ENCODE measurements at places on chromosomes 6 and 20.

DNA sequence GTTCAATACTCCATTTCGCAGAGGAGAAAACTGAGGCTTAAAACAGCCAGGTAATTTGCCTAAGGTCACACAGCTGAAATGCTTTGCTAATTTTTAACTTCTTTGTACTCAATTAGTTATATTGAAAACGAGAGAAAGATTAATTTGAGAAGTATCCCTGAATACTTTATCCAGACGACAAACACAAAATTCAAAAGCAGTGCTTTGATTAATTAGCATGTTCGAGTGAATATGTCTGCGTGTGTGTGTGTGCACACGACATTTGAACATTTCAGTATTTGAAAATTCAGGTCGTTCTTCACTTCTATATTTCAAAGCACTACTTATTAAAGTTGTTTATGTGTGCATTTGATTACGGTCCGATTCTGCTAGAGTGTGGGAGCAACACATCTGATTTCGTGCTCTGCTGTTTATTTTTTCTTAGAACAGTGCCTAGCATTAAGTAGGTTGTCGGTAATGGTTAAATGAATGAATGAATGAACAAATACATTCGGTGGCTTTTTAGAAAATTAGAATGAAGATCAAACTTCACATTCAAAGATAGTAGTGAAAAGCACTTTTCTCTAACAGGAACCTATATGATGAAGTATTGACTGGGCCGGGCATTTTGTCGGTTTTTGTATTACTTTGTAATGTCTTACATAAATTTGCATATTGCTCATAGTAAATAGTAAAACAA is 36.9 kb upstream of the SYNCRIP start:
- no peak for DNase-seq

- no peak for DNase-seq
Observed at GRCh38 chr6:156919814-156920369, 142.7 kb downstream of the ARID1B start.

DNA sequence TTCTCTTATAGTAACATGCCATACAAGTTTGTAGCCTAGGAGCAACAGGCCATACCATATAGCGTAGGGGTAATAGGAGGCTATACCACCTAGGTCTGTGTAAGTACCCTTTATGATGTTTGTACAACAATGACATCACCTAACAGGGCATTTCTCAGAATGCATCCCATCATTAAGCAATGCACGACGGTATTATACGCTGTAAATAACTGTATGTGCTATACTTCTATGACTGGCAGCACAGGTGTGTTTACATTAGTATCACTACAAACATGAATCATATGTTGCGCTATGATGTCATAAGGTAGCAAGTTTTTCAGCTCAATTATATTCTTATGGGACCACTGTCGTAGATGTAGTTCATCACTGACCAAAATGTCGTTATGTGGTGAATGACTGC is 31.0 kb downstream of the ADNP start:
- no peak for DNase-seq

DNA sequence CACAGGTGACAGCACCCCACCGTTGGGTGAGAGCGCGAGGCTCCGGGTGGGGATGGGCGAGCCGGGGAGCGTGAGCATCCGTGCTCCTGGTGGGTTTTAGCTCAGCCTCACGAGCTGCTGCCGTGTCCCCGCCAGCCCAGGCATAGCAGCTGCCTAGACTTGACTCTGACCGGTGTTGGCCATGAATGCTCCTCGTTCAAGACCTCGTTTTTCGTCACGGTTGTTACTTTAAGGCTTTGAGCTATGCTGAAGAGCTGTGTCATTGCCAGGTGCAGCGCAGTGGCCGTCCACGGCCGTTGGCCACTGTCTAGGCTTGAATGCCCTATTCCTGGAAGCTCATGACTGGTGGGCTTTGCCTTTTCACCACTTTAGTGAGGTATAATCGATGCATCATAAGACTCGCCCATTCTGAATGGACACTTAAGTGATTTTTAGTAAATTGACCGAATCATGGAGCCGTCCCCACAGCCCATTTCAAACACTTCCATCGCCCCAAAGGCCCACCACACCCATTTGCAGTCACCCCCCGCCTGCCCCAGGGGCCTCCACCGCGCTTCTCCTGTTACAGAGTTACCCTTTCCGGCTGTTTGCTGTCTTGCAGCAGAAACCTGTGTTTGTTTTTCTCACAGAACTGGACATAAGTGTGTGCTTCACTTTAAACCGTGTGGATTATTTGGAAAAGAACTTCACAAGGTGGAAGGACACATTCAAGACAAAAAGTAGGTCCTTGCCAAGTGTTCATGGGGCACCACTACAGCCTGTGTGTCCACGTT is 21.4 kb upstream of the ADRM1 start:
- DNase-seq = no peak

DNA sequence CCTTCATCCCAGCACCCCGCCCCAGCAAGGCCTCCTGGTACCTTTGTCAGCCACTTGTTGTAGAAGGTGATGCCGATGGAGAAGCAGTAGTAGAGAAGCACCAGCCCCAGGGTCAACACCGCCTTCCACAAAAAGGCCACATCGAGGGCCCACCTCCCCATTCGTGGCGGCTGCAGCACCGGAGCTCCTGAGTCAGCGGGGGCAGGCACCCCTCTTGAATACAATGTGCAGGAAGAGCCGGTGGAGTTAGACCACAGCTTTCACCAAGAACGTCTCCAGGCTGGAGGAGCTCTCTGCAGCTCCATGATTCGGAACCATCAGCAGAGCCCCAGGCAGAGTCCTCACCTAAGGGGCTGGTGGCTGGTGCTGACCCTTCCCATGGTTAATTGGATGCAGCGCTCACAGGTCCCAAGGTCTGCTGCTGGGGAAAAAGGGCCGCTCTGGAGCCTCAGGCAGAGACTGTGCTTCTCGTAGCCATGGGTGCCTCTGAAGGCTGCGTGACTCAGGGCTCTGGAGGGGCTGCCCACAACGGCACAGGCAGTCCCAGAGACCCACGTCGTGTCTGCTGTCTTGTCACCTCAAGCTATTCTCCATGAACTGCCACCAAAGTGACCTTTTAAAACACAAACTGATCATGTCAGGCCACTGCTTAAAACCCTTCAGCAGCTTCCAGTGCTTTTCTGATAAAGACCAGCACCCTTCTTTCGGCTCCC is 47.9 kb downstream of the ELMO2 start:
- no peak for DNase-seq

- no peak for DNase-seq
Observed at GRCh38 chr20:16314748-16315159, 258.5 kb downstream of the KIF16B start.

GRCh38 chr20:51400051-51400926 is 142.2 kb downstream of the NFATC2 start:
- no peak for DNase-seq

DNA sequence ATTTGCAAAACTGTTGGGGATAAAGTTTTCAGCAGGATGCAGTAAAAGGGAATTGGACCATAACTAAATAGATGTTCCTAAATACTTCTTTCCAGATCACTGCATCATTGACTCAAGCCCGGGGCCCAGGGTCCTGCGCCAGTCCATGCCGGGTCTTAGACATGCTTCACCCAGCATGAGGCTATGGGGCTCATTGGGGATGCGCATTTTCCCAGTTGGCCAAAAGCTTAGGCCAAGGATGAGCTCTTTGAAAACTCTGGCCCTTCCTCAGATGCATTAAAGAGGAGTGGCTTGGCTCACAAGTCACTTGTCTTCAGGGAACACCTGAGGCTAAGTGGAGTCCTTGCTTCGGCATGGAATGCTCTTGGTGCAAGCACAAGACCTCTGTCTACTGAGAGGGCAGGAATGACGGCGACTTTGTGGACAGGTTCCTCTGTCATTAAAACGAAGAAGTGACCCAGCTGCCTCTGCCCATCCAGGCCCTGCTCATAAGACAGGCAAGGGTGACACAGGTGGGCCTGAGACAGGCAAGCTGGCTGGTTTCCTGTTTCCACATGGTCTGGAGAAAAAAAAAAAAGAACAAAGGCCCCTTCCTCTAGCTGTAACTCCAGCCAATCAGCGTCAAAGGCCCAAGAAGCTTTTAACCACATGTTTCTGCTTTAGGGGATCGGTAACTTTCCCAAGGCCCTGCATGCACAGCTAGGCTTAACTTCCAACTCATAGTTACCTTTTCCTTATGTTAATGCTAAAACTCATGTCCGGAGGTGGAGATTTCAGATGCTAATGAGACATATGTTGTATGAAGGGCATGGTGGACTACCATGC is 81.4 kb upstream of the CDH4 start:
- no peak for DNase-seq

DNA sequence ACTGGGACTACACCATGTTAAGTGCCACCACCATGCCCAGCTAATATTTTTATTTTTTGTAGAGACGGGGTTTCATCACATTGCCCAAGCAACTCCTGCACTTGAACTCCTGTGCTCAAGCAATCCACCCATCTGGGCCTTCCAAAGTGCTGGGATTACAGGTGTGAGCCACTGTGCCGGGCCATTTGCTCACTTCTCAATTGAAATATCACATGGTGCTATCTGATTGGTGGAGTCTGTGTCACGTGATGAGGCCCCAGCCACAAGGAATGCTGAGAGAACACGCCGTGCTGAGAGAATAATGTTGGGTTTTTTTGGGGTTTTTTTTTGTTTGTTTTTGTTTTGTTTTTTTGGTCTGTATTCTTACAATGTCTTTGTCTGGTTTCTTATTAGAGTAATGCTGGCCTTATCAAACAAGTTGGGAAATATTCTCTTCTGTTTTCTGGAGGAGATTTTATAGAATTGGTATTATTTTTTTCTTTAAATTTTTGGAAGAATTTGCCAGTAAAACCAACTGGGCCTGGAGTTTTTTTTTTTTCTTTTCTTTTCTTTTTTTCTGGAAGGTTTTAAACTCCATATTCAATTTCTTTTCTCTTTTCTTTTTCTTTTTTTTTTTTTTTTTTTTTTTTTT is 183.2 kb upstream of the KCNG1 start:
- DNase-seq = no peak

- no peak for DNase-seq
Observed at GRCh38 chr20:61954276-61955021, 111.2 kb downstream of the TAF4 start.

GRCh38 chr6:119915971-119916370 is 566.4 kb upstream of the MAN1A1 start:
- DNase-seq = no peak

- no peak for DNase-seq
Observed at GRCh38 chr6:169618526-169619490, 83.0 kb downstream of the WDR27 start.

GRCh38 chr20:21557241-21558020 is 43.6 kb upstream of the NKX2-2 start:
- DNase-seq = no peak

GRCh38 chr6:42093582-42094329 is 43.4 kb downstream of the TAF8 start:
- no peak for DNase-seq

- no peak for DNase-seq
Observed at GRCh38 chr20:57439432-57439831, 48.2 kb downstream of the RBM38 start.

GRCh38 chr20:44461142-44461802 is 14.4 kb upstream of the TTPAL start:
- no peak for DNase-seq

DNA sequence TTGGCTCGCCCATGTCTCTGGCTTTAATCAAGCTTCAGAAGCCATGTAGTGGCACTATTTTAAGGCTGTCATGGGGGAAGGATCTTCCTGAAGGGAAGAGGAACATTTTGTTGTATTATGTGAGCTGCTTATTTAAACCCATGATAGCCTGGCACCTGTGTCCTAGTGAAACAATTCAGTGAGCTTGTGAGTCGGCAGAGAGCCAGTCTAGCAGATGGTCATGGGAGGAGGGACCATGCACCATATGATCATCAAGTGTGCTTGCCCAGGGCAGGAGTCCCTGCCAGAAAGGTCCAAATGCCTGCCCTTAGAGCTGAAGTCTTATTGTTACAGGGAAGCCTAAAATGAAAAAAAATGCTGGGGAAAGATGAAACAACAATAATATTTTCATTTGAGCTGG is 132.9 kb downstream of the PRDM13 start:
- no peak for DNase-seq

DNA sequence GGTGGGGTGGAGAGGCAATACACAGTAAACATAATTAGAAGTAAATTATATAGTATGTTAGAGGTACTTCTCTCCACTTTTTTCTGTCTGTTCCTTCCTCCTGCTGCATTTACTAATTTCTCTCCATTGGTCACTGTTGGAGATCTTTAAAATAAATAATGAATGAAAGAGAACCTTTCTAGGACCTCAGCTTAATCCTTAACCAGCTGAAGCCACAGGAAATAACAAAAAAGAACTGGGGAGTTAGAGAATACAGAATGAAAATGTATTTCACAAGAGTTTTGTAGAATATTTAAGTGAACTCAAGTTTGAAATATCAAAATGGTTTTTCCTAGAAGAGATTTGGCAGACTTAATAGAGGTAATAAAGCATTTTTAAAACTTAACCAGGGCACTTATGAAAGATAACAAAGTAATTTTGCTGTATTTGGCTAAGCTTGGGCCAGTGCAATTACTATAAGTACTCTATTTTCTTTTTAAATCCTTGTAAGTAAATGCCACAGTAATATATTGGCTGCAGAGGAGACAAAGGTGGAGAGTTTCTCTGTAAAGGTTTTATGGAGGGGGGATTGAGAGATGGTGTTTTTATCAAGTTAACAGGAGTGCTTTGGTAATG is 405.0 kb downstream of the CDKAL1 start:
- DNase-seq = no peak

DNA sequence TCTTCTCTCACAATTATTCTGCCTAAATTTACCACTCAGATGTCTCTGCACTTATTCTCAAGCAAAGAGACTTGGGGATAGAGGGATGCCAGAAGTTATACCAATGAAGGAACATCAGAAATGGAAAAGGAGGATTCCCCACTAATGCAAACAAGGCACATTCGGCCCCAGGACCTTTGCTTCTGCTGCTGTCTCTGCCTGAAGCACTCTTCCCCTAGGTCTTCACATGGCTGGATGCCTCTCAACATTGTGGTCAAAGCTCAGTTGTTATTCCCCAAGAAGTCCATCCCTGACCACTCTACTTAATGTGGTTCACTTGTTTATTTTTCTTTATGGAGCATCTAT is 508.7 kb downstream of the DOK5 start:
- DNase-seq = no peak

- no peak for DNase-seq
Observed at GRCh38 chr6:77638129-77638830, 14.6 kb upstream of the MEI4 start.

GRCh38 chr6:109039795-109040194 is 54.9 kb downstream of the SESN1 start:
- DNase-seq = no peak

GRCh38 chr6:101608703-101609102 is 215.2 kb downstream of the GRIK2 start:
- DNase-seq = no peak

DNA sequence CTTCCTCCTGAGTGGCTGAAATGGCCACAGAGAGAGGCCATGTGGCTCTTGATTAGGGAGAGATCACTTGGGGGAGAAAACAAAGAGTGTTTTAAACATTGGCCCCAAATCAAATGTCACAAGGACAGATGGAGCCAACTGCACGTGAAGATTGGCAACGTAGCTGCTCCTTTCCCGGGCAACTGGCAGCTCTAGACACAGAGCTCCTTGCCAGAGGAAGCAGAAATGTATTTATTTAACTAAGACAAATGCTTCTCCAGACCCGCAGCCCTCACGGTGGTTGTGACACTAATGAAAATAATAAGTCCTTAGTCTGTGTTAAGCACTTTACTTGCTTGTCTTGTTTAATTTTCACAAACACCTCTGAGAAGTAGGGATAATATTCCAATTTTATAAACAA is 49.6 kb upstream of the DSN1 start:
- DNase-seq = no peak

All from brain pericyte (primary cell).